Thyroid gland (tissue), 4 donors: ENCODE measurements at places on chromosomes 3 and 15. TPM values are rescaled to one million over a fixed set of nuclear protein-coding genes. Genes with fewer than 3 reads are reported as not detected.

DNA sequence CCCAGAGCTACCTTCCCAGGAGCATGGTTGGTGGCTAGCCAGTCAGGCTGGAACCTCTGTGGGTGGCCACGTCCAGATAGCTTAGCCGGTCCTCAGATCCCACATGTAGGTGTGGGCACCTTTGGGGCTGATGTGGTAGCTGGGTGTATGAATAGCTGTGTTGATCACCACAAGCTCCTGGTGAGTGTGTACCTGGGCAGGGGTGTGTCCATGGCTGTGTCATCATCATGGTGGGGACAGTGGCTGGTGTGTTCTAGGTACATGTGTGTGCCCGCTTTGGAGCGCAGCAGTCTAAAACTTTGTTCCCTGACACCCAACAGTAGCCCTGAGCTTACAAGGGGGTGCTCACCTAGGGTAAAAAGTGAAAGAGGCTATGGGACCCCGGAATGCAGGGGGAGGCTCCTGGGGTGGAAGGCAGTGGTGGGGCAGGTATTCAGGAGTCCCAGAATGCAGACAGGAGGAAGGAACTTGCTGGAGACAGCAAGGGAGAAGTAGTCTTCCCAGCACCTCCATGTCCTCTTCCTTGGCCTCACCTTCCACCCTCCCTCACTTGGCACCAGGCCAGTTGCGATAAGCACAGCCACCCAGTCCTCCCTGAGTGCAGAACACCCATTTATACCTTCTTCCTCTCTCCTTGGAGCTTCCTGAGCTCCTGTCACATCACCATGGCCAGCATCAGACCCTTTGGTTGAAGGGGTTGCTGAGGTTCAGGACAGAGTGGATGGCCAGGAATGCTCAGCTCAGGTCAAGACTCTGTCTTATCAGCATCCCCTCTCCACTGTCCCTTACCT, 1.2 kb downstream of the CISH start:
- H3K27ac ChIP-seq, result peak overlapping the region; percentile 99
- DNase-seq, result peak; percentile 81
- H3K4me3 ChIP-seq, result peak overlapping the region; percentile 96
- peaks cover 53% of the 10 kb centered on the region for H3K4me1 ChIP-seq

- no peaks in the 10 kb centered on the region for H3K4me1 ChIP-seq
- no peak overlapping the region for H3K4me3 ChIP-seq
- DNase-seq, result no peak
- no peak overlapping the region for H3K27ac ChIP-seq
- H3K27me3 ChIP-seq, result no peaks in the 10 kb centered on the region
- H3K36me3 ChIP-seq, result peaks cover 9% of the 10 kb centered on the region
Measured at GRCh38 chr15:45093622-45094357, 20.2 kb downstream of the DUOX2 start.

TIMP4 gene
- total RNA-seq, result 25.4 TPM

BCHE gene
- total RNA-seq, result 1.6 TPM

DNA sequence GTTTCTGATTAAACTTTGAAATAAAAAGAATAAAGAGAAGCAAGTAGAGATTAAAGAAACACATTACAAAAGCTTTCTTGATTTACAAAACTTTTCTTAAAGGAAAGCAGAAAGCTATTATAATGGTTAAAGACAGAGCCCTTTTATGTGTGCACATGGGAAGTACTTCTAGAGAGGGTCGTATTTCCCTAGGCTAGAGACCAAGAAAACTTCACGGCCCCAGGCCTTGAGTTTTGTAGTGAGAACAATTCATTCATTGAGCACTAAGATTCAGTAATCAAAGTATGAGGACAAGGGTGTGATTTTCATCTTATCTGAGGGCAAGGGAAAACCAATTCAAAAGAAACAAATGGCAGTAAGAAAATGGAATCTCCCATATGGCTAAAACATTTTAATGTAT, 854.1 kb downstream of the ROBO1 start:
- no peaks in the 10 kb centered on the region for H3K36me3 ChIP-seq
- no peaks in the 10 kb centered on the region for H3K4me1 ChIP-seq
- no peaks in the 10 kb centered on the region for H3K27me3 ChIP-seq
- no peak overlapping the region for H3K27ac ChIP-seq

GRCh38 chr15:70833422-70833821, 20.5 kb downstream of the LARP6 start:
- no peak overlapping the region for H3K27ac ChIP-seq
- no peak for DNase-seq
- H3K4me1 ChIP-seq, result peaks cover 23% of the 10 kb centered on the region
- peaks cover 18% of the 10 kb centered on the region for H3K36me3 ChIP-seq
- no peak overlapping the region for H3K4me3 ChIP-seq
- H3K27me3 ChIP-seq, result no peaks in the 10 kb centered on the region

- H3K4me3 ChIP-seq, result no peak overlapping the region
- no peak overlapping the region for H3K27ac ChIP-seq
- no peaks in the 10 kb centered on the region for H3K27me3 ChIP-seq
- H3K36me3 ChIP-seq, result no peaks in the 10 kb centered on the region
Measured at GRCh38 chr3:114838025-114838424, 309.1 kb downstream of the ZBTB20 start.

DNA sequence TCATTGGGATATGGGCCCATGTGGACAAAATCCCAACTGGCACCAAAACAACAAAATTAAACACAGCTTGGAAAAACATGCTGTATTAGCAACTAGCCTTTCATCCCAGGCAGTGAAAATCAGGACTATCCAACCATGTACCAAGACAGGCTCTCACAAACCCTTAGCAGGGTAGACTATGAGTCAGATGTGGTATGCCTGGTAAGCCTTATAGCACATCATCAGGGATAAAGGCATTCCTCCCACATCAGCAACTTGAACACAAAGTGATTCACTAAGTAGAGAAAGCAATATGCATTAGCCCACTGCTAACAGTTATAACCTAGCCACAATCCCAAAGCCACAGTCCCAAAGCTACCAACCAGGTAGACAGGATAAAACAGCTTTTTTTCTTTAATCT, 8.0 kb downstream of the CEP152 start:
- no peak overlapping the region for H3K27ac ChIP-seq
- no peaks in the 10 kb centered on the region for H3K36me3 ChIP-seq
- H3K4me3 ChIP-seq, result no peak overlapping the region
- H3K4me1 ChIP-seq, result peaks cover 10% of the 10 kb centered on the region
- peak; percentile 12 for DNase-seq

ARRDC4 gene
- total RNA-seq, result 48.6 TPM

DNA sequence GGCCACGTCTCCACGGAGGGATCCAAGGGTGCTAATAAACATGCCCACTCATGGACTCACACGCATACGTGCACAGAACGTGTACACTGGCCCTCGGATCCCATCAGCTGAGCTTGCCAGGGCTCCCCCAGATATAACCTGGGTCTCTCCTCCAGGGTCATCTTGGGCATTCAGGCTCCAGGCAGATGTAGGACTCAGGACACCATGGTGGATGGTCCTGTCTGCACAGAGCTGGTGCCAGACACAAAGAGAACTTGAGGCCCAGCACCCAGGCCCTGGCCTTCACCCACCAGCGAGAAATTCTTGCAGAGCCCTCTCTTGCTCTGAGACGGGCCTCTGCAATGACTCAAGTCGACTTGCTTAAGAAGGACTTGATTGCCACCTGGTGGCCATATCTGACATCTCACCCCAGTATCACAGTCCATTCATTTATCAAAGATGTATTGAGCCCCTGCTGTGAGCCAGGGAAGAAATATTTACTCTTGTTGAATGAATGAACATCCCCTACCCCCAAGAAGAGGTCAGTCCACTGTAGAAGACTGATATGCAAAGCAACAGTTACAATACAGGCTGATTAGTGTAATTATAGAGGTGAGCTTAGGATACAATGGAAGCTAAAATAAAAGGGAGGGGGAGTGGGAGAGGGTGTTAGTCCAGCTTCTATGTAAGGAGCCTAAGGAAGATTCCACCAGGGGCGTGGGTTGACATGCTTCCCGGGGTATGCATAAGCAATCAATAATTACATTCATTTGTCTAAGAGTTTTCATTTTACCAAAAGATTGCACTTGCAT, 34.2 kb upstream of the VPS8 start:
- no peaks in the 10 kb centered on the region for H3K27me3 ChIP-seq
- no peak overlapping the region for H3K27ac ChIP-seq
- no peak overlapping the region for H3K4me3 ChIP-seq
- peaks cover 6% of the 10 kb centered on the region for H3K4me1 ChIP-seq

DNA sequence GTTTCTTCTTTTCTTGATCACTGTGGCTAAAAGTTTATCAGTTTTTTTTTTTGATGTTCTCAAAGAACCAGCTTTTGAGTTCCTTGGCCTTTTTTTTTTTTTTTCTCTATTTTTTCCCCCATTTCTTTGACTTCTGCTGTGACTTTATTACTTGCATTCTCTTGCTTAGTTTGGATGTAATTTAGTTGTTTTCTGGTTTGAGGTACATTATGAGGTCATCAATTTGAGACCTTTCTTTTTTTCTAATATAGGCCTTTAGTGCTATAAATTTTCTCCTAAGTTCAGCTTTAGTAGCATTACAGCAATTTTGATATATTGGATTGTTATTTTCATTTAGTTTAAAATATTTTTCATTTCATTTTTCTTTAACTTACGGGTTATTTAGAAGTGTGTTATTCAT, 35.3 kb downstream of the TCF12 start:
- H3K27ac ChIP-seq, result no peak overlapping the region
- no peak for DNase-seq
- peaks cover 7% of the 10 kb centered on the region for H3K4me1 ChIP-seq
- no peaks in the 10 kb centered on the region for H3K27me3 ChIP-seq
- no peak overlapping the region for H3K4me3 ChIP-seq

TRANK1 gene
- 12.3 TPM for total RNA-seq

DNA sequence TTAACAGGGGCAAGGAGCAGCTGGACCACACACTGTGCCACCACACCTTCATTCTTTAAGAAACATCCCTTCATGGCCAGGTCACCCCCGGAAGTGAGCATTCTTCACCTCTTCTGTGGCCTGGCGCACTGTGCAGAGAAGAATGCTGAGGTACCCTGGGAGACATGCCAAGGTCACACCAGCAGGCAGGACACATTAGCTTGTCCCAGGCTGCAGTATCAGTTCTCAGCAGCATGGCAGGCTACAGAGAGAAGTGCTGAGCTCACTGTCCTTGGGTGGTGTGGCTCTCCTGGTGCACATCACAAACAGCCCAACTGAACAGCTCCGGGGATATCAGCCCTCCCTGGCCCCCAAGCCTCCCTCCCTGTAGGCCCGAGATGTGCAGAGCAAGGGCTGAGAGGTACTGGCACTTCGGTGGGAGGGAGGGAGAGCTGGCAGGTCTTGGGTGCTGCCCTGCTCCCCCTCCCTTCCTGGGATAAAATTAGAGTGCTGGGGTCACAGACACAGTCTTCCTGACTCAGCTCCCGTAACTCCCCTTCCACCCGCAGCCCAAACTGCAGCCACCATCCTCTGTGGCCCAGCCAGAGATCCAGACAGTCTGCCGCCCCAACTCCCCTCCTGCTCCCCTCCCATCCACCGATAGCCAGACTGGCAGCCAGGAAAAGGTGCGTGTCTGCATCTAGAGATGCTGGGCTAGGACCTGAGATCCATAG, 13.4 kb downstream of the SEMA7A start:
- no peaks in the 10 kb centered on the region for H3K4me1 ChIP-seq
- no peaks in the 10 kb centered on the region for H3K36me3 ChIP-seq
- no peaks in the 10 kb centered on the region for H3K27me3 ChIP-seq
- no peak for DNase-seq

DNA sequence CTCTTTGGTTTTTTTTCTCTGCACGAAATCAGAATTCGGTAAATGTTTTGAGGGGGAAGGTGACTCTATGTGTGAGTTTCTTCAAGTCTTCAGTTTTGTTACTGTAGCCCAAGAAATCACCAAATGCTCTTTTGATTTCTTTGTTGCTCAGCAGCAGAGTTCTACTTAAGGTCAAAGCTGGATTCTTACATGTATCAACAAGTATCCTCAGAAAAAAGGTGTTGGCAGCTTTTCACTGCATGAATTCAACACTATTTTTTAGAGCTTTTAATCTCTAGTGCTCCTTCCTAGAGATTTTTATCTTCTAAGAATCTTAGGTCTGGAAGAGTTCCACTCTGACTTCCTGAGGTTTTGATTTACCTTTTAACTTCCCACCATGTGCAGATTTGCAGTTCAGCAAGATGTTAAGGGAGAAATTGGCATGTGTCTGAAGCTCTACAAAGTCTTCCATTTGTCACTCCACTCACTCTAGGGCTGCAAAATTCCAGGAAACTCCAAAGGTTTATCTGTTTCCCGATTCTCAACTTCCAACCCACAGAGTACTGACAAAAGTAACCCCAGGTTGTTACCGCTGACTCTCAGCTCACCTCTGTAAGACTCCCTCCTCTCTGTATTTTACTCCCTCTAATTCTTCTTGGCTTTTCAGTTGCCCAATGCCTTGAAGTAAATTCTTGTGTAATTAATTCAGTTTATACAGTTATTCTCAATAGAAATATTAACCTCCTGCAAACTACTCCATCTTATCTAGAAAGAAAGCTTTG, 13.3 kb upstream of the CD200 start:
- H3K27ac ChIP-seq, result no peak overlapping the region
- peaks cover 13% of the 10 kb centered on the region for H3K4me1 ChIP-seq
- H3K4me3 ChIP-seq, result no peak overlapping the region
- H3K27me3 ChIP-seq, result no peaks in the 10 kb centered on the region

DNA sequence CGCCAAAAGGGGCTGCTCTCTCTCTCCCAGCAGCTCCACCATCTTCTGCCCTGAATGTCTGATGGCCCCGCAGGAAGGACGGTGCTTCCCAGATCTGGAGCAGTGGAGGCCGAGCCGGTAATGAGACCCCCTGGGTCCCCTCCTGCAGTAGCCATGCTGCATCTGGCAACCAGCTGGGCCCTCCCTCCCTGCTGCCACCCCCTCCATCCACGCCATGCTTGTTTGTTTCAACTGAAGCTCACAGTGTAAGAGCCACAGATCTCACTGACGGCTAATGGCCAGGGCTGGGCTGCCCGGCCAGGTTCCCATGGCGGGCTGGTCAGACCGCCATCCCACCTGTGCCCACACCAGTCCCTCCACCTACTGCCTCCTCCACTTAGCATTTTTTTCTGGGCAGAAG, 260.8 kb downstream of the UACA start:
- H3K4me3 ChIP-seq, result no peak overlapping the region
- no peaks in the 10 kb centered on the region for H3K4me1 ChIP-seq
- H3K27ac ChIP-seq, result no peak overlapping the region

IQCF5 gene
- total RNA-seq, result not detected

- H3K27me3 ChIP-seq, result no peaks in the 10 kb centered on the region
- peak overlapping the region; percentile 43 for H3K27ac ChIP-seq
- H3K4me1 ChIP-seq, result peaks cover 8% of the 10 kb centered on the region
- H3K4me3 ChIP-seq, result no peak overlapping the region
Measured at GRCh38 chr15:77840991-77841775, 208.5 kb upstream of the LINGO1 start.

GRCh38 chr3:161766331-161766730, 269.7 kb downstream of the OTOL1 start:
- H3K36me3 ChIP-seq, result no peaks in the 10 kb centered on the region
- H3K4me3 ChIP-seq, result no peak overlapping the region
- H3K4me1 ChIP-seq, result no peaks in the 10 kb centered on the region
- H3K27me3 ChIP-seq, result no peaks in the 10 kb centered on the region
- no peak overlapping the region for H3K27ac ChIP-seq
- DNase-seq, result no peak

GRCh38 chr15:32736701-32737061, 18.9 kb downstream of the GREM1 start:
- H3K36me3 ChIP-seq, result no peaks in the 10 kb centered on the region
- peaks cover 2% of the 10 kb centered on the region for H3K4me1 ChIP-seq
- H3K4me3 ChIP-seq, result no peak overlapping the region
- H3K27ac ChIP-seq, result no peak overlapping the region
